CD4-positive, CD25-positive, alpha-beta regulatory T cell (primary cell): ENCODE measurements at places on chromosomes 1 and 21.

GRCh38 chr1:32335535-32335789 is 571 bp downstream of the MARCKSL1 start:
- DNase-seq = no peak

- no peak for DNase-seq
Measured at GRCh38 chr1:114021665-114022099, 42.4 kb downstream of the OLFML3 start.

- no peak for DNase-seq
Measured at GRCh38 chr21:42674351-42674940, 21.0 kb downstream of the PDE9A start.

DNA sequence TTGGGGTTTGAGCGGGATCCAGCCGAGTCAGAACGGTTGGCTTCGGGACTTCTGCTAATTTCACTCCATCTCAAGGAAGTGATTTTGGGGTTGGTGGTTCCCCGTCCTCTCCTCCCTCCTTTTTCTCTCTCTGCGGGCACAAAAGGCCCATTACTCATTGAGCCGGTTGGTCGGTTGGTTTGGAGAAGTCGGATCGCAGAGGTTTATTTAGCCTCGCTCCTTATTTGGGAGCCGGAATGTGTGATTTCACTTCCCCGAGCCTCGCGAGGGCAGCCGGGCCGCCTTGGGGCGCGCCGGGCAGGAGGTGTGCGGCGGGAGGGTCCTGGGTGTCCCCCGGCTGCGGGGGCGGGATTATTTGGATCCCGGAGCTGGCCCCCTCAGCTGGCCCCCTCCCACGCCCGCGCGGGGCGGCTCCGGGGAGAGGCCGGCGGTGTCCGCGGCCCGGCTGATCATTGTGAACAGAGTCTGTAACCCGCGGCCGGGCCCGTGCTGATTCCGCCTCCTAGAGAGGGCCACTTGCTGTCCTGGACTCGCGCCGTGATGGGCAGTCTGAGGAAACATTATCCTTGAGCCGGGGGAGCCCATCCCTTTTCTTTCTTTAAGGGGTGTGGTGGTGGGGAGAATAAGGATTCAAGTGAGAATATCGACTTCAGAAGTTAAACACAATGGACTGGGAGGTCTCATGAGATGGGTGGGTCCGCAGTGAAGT is 1.2 kb downstream of the MAPKAPK2 start:
- no peak for DNase-seq

GRCh38 chr1:44890007-44890406 is 47.0 kb upstream of the PTCH2 start:
- no peak for DNase-seq

DNA sequence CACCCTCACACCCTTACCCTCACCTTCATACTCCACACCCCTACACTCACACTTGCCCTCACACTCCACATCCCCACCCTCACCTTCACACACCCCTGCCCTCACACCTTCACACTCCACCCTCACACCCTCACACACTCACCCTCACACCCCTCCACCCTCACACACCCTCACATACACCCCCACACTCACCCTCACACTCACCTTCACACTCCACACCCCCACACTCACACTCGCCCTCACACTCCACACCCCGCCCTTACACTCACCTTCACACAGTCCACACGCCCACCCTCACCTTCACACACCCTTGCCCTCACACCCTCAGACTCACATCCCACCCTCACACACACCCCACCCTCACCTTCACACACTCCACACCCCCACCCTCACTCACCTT is 43.6 kb upstream of the EDN2 start:
- no peak for DNase-seq

GRCh38 chr21:44800971-44801467 is 601 bp downstream of the UBE2G2 start:
- no peak for DNase-seq

- DNase-seq = no peak
Measured at GRCh38 chr1:225735252-225736149, 42.1 kb upstream of the SRP9 start.

- DNase-seq = no peak
Measured at GRCh38 chr1:29655145-29655544, 418.8 kb downstream of the PTPRU start.

DNA sequence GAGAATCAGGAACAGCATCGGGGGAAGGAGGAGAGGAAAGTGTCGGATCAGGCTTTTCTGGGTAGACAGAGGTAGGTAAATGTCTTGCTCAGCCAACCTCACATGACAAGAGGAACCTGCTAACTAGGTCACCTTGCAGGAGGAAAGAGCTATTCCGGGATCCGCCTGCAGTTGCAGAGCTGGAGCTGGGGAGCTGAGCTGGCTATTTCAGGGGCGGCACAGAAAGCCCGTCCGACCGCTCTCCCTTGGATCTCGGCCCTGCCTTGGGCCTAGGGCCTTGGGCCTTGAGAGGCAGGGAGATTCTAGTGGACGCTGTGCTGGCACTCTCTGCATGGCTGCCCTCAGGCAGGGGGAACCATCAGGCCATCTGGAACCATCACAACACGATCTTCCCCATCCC is 56.5 kb upstream of the CTPS1 start:
- DNase-seq = no peak

DNA sequence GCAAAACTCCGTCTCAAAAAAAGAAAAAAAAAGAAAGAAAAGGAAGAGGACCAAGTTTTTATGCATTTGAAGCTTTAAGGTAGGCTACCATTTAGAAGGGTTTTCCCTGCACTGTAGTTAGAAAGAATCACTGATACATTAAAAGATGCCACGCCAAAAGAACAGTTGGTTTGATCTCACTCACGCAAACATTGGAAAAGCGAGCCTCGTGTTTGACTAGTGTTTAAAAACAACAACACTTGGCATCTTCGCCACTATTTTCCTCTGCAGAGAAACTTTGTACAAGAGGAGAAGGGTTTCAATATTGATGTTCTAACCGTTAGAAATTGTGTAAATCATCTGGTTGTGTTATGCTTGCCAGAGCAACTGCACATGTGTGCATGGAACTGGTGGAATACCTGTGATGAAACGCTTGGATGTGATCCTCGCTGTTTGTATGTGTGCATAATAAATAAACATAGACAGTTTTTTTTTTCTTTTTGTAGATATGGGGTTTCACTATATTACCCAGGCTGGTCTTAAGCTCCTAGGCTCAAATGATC is 24.0 kb upstream of the CAMTA1 start:
- DNase-seq = no peak

GRCh38 chr1:58084266-58084665 is 462.3 kb downstream of the OMA1 start:
- DNase-seq = no peak

- no peak for DNase-seq
Measured at GRCh38 chr1:227378871-227379554, 60.7 kb upstream of the CDC42BPA start.

DNA sequence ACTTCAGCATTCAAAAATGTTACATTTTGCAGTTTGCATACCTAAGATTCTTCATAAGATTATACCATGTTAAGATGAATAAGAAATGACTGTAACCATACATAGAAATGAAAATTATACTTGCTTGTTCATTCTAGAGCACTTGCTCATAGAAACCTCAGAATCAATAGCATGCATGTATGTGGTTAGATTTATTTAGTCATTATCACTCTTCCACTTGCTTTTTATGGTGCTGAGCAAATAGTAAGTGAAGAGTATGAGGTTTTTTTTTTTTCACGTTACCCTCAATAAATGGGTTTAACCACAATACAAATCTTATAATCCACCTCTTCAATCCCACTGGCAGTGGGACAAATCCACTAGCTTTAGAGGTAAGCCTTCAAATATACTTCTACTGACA is 84.7 kb downstream of the LRRC53 start:
- DNase-seq = no peak

GRCh38 chr1:30328401-30329262 is 394.8 kb downstream of the MATN1 start:
- DNase-seq = no peak

- no peak for DNase-seq
Measured at GRCh38 chr1:63746129-63746864, 27.5 kb upstream of the ROR1 start.

DNA sequence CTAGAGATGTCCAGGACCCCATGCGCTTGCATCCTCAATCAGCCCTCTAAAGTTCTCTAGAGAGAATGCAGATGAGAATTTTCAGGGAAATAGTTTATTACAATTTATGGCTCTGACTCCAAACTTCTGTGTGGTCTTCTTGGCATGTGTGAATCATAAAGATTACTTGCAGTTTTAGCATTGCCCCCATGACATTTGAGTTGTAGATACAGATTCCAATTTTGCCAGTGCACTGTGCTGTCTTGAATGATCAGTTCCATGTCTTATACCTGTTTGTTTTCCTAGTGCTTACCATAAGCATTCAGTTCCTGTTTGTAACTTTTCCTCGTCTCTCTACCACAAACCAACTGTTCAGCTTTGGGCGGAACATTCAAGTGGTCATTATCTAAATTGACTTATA is 4.8 kb downstream of the KRTAP21-3 start:
- DNase-seq = no peak

- DNase-seq = no peak
Measured at GRCh38 chr1:60553730-60554129, 480.2 kb upstream of the C1orf87 start.

DNA sequence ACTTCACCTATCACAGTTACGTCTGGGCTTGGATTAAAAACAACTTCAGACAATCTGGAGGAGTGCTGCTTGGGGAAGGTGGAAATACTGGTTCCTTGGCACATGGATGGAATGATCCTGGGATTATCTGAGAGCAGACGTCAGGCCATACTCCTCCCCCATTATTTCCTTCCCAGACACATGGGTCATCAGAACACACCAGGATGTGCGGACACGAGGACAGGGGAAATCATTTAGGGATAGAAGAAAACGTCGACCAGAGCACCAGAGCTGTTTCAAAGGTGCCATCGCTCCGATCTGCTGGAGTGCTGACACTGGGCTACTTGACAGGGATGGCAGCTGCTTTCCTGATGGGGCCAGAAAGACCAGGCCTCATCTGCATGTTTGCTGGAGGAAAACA is 31.8 kb upstream of the ANGPTL7 start:
- no peak for DNase-seq

DNA sequence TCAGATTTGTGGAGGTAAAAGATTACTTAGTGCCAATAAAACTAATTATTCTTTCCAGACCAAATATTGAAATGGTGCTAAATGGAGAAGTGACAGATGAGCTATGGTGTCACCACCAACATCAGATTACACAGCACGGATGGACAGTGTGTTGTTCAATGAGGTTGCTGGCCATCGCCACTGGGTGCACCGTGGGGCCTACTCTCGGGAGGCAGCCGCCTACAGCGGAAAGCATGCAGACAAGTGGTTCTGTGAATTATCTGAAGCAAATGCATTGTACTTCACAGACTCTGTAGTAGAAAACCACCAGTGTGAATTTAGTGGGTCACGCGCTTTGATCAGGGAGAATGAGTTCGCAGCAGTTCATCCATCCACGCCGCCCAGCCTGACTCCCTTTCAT is 42.3 kb downstream of the GNG4 start:
- DNase-seq = no peak

GRCh38 chr1:210646258-210646616 is 317.5 kb downstream of the HHAT start:
- no peak for DNase-seq

GRCh38 chr1:235906436-235906835 is 39.7 kb upstream of the LYST start:
- no peak for DNase-seq

DNA sequence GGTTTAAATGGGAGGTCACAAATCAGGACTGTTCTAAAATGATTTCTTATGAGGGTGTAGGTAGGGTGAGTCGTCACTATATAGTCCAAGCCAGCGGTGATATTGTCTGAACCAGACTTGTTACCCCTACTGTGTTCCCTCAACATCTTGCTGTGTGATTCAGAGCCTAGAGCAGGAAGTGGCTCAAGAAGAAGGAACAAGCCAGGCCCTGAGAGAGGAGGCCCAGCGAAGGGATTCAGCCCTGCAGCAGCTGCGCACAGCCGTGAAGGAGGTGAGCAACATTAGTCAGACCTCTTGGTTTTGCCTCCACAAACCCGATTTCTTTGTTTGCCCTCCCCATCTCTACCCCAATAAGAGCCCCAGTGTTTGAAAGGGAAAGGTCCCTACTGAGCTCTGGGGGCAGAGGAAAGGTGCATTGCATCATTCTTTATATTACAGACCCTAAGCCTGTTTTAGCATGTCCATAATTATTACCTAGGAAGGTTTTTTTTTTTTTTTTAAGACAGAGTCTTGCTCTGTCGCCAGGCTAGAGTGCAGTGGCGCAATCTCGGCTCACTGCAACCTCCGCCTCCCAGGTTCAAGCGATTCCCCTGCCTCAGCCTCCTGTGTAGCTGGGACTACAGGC is 5.0 kb upstream of the SH3BGRL3 start:
- no peak for DNase-seq

- DNase-seq = peak; percentile 48
Measured at GRCh38 chr1:110106013-110106941, 6.0 kb upstream of the UBL4B start.

- peak; percentile 78 for DNase-seq
Measured at GRCh38 chr1:185674201-185674600, 60.0 kb upstream of the HMCN1 start.

DNA sequence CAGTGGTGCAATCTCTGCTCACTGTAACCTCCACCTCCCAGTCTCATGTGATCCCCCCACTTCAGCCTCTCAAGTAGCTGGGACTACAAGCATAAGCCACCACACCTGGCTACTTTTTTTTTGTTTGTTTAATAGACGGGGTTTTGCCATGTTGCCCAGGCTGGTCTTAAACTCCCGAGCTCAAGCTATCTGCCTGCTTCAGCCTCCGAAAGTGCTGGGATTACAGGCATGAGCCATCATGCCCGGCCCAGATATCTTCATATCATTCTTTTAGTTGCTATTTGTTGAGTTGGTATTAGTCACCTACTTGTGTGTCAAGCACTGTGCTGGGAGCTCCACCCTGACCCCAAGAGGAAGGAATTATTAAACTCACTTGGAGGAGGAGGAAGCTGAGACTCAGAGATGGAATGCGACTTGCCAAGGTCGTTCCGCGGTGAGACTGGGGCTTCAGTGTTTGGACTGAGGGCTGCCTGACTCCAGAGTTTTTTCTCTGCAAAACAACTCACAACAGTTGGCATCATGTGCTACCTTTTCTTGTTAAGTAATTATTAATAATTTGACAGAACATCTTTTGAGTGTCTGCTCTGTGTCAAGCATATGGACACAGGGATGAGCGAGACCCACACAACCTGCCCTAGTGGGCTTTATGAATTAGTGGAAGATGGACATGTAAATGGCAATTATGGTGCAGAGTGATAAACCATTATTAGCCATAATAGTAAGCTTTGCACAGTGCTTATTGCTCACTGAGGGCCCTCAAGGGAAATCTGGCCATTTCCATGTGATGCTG is 132.0 kb downstream of the FOXD2 start:
- no peak for DNase-seq

- DNase-seq = no peak
Measured at GRCh38 chr1:17520041-17520440, 19.5 kb upstream of the ARHGEF10L start.

GRCh38 chr1:235791532-235792060 is 75.1 kb downstream of the LYST start:
- DNase-seq = no peak

DNA sequence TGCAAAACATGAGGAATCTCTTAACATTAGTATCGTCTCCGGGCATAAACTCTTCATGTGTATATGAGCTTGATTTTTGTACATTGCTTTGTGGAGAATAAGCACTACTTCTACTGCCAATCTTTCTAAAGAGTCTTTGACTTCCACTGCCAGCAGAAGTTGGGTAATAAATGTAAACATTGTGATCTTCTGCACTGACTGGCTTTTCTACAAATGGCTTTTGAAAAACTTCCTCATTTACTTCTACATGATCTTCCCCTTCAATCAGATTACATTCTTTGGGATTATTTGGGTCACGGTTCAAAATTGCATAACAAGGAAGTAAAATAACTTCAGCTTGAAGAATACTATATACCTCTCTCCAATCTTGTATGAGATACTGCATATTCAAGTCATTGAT is 30.4 kb upstream of the SLC44A5 start:
- no peak for DNase-seq

GRCh38 chr1:184152434-184152898 is 100.9 kb downstream of the TSEN15 start:
- no peak for DNase-seq
